AG09309 (cell line): ENCODE measurements at places on chromosomes 3 and 15.

GRCh38 chr3:6326771-6327170, 534.1 kb upstream of the GRM7 start:
- no peak for DNase-seq

GRCh38 chr15:72778796-72779195, 4.8 kb downstream of the ADPGK start:
- no peak for DNase-seq

DNA sequence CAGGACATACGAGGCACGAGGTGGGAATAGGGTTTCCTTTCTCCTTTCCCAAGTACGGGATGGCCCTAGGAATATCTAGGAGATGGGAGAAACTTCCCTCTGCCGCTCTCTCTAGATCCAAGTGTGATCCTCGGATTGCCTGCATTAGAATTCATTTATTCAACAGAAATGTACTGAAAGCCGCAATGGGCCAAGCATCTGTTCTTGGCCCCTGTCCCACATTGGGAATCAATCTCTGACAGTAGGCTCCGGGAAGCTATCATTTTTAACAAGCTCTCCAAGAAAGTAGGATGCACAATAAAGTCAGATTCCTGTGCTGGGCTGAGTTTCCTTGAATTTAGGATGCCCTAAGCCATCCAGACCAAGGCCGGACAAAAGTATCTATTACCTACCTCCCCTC, 37.2 kb upstream of the CA12 start:
- no peak for DNase-seq

- no peak for DNase-seq
Measured at GRCh38 chr3:59234884-59235633, 185.2 kb upstream of the CFAP20DC start.

- DNase-seq, result no peak
Measured at GRCh38 chr3:153910387-153910786, 210.8 kb upstream of the ARHGEF26 start.

- DNase-seq, result no peak
Measured at GRCh38 chr3:106025151-106025722, 156.4 kb upstream of the CBLB start.

- DNase-seq, result no peak
Measured at GRCh38 chr15:31089368-31090047, 12.0 kb downstream of the TRPM1 start.

DNA sequence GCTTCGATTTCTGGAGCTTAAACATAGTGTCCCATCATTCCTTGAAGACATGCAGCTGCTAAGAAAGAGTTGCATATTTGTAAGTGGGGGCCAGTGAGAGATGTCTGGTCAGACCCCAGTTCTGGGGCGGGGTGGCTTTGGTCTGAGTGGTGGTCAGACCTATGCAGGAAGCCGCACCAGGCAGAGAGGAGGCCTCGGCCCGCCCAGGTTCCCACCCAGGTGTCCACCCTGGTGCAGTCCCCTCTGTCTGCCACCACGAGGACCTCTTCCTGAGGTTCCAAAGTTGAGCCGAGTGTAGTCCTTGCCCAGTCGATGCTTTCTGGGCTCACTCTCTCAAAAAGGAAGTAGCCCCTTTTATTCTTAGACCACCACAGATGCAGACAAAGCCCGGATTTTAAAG, 122.6 kb upstream of the DLG1 start:
- no peak for DNase-seq

DNA sequence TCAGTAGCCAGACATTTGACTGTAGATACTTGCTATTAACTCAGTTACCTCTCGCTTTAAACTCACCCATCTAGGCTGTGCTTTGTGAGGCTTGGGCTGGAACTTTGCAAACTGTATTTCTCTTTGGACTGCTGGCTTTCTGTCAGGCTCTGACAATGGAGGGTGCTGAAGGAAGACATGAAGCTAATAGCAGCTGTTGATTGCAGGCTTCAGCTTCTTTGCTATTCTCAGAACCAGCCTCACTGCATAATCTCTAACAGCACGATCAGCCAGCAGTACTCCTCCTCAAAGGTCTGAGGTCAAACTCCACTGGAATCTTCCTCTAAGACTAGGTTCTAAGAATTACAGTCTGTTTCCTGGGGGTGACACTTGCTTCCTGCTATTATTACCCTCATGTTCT, 295.6 kb downstream of the ZBBX start:
- DNase-seq, result no peak
